ENCODE measurements at places on chromosomes 2 and 18.

- DNase-seq = no peak
Observed at GRCh38 chr2:167177196-167177595, 288.9 kb downstream of the XIRP2 start.

- peak; percentile 58 for DNase-seq
Observed at GRCh38 chr2:120539937-120540718, 194.2 kb downstream of the INHBB start.

- peak; percentile 80 for DNase-seq
Observed at GRCh38 chr2:231680992-231681852, 27.1 kb upstream of the PTMA start.

DNA sequence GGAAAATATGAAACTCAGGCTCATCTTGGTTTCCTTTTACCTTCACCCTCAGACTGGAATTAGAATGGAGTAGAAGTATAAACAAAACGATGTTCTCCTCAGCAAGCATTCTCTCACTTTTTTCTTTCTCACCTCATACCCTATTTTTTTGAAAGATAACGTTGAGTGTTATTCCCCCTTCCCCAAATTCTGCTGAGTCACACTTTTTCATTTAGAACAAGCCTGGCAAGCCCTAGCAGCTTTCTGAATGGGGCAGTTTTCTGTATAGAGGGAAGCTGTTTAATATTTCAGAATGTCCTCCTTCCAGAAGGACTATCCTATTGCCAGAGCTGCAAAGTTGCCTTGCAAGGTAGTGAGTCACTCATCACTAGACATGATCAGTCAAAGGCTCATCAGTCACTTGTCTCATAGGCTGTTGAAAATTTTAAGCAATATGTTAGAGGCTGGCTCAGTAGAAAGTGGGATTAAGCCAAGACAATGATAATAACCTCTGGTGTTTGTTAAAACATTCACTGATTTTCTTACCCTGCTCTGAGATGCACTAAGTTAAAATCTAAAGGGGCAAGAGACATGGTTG lies 416.1 kb downstream of the RNF144A start:
- no peak for DNase-seq

GRCh38 chr2:180763263-180763989 lies 217.0 kb upstream of the UBE2E3 start:
- no peak for DNase-seq

DNA sequence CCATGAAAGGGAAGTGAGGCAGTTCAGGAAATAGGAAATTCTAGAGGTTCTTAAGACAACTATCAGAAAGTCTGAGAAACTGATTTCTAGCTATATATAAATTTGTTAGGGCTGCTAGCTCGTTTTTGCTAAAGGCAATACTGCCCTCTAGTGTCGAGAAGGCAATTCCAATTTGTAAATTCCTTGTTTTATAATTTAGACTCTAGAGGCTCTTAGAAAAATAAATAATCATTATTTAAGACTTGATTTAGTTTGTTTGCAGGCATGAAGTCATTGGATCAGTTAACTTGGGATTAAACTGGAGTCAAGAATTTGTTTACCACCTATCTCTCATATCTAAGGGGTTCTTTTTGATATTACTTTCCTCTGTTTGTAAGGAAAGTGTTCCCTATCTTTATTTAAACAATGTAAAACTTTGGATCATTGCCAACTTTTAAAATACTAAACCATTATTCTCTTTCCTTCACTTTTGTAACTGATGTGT lies 66.2 kb downstream of the ACVR2A start:
- DNase-seq = peak; percentile 83

DNA sequence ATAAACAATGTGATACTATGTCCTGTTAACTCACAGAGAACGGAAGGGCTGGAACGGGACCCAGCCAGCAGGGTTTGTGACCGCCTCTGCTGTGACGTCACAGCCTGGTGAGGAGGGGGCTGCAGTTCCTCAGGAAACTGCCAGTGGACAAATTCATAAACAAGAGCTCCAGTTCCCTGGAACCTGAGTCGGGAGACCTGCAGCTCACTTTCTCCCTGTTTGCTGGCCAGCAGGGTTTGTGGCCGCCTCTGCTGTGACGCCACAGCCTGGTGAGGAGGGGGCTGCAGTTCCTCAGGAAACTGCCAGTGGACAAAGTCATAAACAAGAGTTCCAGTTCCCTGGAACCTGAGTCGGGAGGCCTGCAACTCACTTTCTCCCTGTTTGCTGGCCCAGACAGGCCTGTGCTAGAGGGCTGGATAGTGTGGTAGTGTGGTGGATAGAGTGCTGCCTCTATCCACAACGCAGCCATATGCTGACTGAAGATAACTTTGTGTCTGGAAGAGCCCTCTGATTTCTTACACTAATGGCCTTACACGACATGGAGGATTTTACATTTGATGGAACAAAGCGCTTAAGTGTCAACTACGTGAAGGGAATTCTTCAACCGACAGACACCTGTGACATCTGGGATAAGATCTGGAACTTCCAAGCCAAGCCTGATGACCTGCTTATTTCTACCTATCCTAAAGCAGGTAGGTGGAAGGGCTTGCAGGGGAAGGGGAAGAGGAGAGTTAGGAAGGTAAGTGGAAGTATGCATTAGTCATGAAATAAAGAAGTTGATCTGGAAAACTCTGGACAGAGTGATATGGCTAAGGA lies at the start of gene SULT1C4:
Gene SULT1C4 (plus strand): TSS at position 140 of the 816 bp plus-strand sequence. CDS start 384 bp downstream, at position 524.
- DNase-seq = peak; percentile 82

- no peak for DNase-seq
Observed at GRCh38 chr2:145198555-145198954, 678.6 kb upstream of the ZEB2 start.

DNA sequence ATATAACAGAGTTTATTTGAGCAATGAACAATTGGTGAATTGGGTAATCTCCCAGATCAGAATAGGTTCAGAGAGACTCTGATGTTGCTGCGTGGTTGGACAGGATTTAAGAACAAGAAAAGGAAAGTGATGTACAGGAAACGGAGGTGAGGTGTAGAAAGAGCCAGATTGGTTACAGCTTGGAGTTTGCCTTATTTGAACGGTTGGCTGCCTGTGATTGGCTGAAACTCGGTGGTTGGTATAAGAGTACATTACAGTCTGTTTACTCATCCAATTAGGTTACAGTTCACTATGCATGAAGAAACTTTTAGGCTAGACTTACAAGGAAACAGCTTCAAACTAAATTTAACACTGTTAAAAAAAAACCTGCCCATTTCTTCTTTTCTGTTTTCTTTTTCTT lies 68.0 kb upstream of the CABLES1 start:
- no peak for DNase-seq

- DNase-seq = no peak
Observed at GRCh38 chr2:42040643-42041278, 7.1 kb upstream of the PKDCC start.

- no peak for DNase-seq
Observed at GRCh38 chr18:49988101-49988500, 174.8 kb upstream of the ACAA2 start.
